Kidney capillary endothelial cell (primary cell): ENCODE measurements at places on chromosomes 7 and 10.

GRCh38 chr7:141992156-141992555 lies 3.5 kb upstream of the MGAM start:
- DNase-seq: no peak

DNA sequence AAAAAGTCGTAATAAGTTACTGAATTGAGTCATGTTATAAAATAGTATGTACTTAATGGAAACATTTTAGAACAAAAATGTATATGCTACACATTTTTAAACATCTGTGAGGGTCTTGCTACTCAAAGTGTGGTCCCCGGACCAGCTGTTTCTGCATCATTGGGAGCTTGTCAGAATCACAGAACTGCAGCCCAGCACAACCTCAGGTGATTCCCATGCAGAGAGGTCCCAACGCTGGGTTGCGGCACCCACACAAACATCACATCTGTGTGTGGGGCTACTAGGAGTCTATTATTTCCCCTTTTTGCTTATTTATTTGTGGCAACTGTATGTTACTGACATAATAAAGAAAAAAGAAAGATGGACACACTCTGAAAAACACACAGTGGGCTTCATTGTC lies 146.6 kb downstream of the BMS1 start:
- DNase-seq: no peak

DNA sequence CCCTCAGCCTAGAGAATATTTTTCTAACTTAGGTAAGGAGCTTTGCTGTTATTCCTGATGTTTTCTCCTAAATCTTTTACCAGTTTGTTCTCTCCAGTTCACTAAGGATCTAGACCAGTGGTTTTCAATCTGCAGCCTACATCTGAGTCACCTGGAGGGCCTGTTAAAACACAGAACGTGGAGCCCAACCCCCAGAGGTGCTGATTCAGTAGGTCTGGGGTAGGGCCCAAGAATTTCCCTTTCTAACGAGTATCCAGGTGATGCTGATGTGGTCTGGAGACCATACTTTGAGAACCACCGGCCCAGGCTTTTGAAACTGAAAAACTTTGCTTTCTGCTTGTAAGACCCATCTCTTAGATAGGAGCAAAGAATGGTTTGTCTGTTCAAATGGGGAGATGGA lies 51.2 kb upstream of the KMT2E start:
- DNase-seq: no peak

DNA sequence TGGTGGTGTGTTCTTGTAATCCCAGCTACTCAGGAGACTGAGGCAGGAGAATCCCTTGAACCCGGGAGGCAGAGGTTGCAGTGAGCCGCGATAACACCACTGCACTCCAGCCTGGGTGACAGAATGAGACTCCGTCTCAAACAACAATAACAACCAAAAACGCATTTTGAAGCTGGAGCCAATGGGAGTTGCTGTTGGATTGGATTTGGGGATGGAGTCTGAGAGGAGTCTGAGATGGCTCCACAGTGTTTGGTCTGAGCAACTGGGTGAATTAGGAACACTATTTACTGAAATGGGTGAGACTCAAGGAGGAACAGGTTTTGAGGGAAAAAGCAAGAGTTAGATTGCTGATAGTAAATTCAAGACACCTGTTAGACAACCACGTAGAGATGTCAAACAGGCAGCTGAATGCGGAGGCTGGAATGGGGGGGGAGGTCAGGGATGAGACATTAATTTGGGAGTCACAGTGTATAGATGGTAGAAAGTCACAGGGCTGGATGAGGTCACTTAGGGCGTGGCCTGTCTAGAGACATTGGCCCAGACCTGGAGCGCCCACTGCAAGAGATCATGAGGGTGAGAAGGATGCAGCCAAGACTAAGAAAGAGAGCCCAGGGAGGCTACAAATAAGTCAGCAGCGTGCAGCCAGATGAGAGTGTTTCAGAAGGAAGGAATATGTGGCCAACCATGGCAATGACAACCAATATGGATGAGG lies 56.4 kb downstream of the CYCS start:
- DNase-seq: no peak

- DNase-seq: no peak
Observed at GRCh38 chr10:82866424-82867020, 991.5 kb downstream of the NRG3 start.

GRCh38 chr7:136131304-136131630 lies 154.1 kb upstream of the MTPN start:
- DNase-seq: no peak

- DNase-seq: no peak
Observed at GRCh38 chr7:28510026-28510369, 97.7 kb downstream of the CREB5 start.

DNA sequence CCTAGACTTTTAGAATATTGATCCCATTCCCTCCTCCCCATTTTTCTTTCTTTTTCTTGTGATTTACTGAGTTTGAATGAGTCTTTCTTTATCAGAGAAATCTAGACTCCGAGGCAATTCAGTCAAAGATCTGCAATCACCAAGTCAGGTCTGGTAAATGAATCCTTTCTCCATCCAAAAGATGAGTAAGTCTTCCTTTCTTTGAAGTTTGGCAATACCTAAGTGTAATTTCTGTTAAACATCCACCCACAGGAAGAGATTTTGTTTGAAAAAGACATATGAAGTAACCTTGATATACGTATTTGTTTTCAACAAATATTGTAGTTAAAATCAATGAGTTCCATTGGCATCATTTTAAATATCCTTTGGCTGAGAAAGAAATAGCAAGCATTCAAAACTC lies 58.3 kb downstream of the SLC39A12 start:
- no peak for DNase-seq
